ENCODE measurements at places on chromosomes 3 and 15. TPM values are rescaled to one million over a fixed set of nuclear protein-coding genes. Genes with fewer than 3 reads are reported as not detected.

The ACTL6A gene
- 38.6 TPM for polyA plus RNA-seq

The EEF1AKMT4 gene
- polyA plus RNA-seq: 6.5 TPM

The TSC22D2 gene
- polyA plus RNA-seq: 12.5 TPM

The LRRC31 gene
- 7.8 TPM for polyA plus RNA-seq

The LTF gene
- 38.0 TPM for polyA plus RNA-seq

The LIPC gene
- polyA plus RNA-seq: 0.63 TPM

The GADL1 gene
- polyA plus RNA-seq: not detected

The RYR3 gene
- polyA plus RNA-seq: not detected

GRCh38 chr3:31858439-31858838 is 122.6 kb downstream of the OSBPL10 start:
- no peak for DNase-seq

DNA sequence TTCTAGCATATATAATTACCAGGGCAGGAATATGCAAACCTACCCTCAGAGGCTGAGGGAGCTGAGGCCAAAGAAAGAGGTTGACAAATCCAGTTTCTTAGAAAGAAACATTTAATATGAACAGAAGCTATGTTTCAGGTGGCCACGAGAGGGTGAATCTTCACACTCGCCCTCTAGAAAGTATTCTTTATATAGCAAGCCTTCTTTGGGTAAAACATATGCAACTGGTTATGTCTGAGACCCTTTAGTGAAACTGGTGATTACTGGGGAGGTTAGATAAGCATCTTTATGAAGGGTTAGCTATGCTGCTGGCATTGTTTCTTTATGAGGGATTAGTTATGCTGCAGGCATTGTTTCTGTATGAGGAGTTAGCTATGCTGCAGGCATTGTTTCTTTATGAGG is 50.7 kb upstream of the GOLGA6L2 start:
- no peak for DNase-seq

DNA sequence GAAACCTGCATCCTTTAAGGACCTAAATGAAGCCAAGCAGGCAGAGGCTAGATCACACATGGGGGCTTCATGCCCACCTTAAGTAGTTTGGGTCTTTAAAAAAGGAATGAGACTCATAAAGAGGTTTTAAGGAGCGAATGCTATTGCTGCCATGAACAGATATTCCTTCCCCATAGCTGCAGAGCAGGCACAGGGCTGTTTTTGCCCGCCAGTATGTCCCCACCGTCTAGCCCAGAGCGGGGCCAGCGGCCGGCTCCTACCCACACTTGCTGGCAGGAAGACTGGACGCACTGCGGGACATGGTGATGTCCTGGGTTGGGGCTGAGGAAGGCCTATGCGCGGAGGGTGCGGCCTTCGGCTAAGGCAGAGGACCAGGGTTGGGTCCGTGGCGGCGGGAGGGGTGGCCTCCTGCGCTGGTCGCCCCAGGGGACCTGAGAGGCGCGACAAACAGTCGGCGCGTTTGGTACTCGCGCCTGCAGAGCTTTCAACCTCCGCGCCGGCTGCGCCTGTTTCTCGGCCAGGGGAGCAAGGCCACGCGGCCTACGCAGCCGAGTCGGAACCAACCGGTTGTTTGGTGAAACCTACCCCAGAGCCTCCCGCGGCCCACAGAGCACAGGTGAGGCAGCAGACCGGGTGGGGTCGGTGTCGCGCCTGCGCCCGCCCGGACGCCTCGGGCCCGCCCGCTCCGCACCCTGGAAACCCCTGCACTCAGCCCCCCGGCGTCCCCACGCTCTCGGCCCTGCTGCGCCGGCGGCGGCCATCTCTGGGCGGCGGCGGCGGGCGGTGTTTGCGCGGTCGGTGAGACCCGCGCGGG is at the start of gene FAIM:
FAIM (plus strand) TSS at position 450 of the 814 bp plus-strand sequence. CDS start 10,956 bp downstream, outside the sequence.
- peak; percentile 85 for DNase-seq

DNA sequence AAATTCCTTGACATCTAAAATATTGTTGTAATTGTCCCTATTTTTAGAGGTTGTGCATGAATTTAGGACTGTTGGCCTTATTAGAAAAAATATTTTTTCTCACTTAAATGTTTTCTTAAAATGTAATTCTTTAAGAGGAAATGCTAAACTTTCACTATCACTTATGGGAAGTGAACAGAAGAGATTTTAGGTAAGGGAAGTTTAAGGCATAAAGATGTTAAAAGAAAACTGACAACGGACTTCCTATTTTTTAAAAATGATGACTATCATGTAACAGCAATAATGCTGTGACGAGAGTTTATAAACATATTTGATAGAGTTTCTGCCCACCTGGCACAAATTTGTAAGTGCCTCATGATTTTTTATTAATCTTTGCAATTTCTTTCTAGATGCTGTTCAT is 3.1 kb downstream of the C3orf38 start:
- DNase-seq: no peak

GRCh38 chr3:58484045-58484721 is 7.7 kb upstream of the KCTD6 start:
- DNase-seq: no peak

DNA sequence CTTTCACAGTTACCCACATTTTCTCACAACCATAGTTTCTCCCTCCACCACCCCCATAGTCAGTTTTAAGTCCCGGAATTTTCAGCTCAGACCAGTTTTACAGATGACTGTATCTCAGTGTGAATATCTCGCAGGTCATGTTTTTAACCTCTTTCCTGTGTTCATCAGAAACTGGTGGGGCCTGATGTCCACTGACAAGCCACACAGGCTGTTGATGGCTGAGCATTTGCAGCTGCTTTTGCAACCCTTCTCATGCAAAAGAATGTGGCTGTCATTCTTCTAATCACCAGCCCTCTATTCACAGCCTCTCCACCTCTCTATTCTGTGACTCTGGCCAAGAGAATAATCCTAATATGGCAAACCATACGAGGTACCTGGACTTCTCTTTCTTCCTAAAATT is 8.5 kb downstream of the GYG1 start:
- no peak for DNase-seq

DNA sequence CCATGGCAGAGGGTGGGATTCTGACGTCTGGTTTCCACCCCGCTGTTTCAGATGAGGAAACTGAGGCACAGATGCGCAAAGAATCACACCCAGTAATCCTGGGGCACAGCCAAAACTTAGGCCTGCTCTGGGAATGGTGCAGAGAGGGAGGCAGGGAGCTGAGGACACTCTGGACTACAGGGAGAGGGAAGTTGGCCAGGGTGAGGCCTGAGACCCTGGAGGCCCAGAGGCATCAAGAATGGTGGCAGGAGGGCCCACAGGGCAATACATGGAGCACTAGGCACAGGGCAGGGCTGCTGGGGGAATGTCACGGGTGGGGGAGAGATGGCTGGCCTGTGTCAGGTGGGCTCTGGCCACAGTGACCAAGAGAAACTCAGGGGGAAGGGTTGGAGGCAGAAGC is 63.6 kb downstream of the TLE3 start:
- no peak for DNase-seq

DNA sequence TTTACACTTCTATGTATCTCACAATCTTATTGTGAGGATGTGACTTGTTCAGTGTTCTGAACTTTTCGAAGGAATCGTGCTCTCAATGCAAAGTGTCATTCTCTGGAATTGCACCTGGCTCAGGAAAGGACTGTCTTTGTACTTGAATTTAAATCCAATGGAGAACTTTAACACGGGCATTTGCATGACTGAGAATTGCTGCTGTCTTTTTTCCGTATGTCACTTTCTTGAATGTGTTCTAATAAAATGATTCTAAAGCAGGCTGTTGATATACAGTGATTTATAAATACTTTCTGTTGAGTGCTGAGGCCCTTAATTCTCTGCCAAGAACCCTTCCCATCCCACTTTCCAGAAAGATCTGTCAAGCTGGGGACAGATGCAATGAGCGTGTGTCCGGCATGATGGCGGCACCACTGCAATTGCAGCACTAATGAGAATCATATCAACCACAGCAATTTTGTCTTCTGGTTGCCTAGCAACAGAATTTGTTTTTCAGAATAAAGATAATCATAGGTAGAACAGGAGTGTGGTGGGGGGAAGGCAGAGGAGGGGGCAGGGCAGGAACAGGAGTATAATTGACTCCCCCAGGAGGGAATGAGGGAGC is 210.6 kb upstream of the UMPS start:
- DNase-seq: no peak

DNA sequence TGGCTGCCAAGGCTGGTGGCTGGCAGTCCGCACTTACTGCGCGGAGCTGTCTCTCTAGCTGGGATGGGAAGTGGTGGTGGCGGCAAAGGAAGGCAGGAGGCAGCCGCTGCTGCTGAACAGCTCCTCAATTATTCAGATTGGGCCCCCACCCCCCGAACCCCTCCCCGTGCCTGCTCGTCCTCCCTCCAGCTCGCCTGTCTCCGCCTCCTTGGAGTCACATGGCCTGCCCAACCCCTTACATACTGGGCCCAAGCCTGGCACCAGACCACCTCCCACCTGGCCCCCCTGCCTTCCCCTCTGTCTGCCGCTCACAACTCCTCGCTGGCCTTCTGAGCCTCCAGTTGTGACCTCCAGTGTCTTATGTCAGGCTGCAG is at the start of gene SLC7A14:
SLC7A14 (minus strand) TSS at position 139 of the 374 bp plus-strand sequence. CDS start 59,139 bp downstream, outside the sequence.
- no peak for DNase-seq

- DNase-seq: no peak
Measured at GRCh38 chr3:134059035-134059601, 29.4 kb upstream of the SLCO2A1 start.

DNA sequence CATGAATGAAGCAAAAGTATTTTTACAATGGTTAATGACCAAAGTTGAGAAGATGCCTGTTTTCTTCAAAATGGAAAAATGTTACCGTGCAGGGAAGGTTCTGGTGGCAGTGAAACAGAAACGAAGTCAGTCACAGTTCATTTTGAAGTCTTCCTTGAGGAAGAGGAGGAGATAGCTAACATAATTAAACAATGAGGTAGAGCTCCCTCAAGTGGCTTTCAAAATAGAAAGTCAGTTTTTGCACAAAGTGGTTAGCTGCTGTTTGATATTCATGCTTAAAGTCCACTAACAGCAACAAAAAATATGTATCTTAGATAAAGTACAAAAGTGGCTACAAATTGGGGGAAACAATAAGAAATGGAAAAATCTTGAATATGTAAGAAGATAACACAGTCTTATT is 87.3 kb downstream of the TFG start:
- no peak for DNase-seq

GRCh38 chr3:185508335-185508991 is 9.6 kb upstream of the TMEM41A start:
- no peak for DNase-seq

GRCh38 chr3:37546876-37547275 is 314.8 kb upstream of the CTDSPL start:
- DNase-seq: no peak

DNA sequence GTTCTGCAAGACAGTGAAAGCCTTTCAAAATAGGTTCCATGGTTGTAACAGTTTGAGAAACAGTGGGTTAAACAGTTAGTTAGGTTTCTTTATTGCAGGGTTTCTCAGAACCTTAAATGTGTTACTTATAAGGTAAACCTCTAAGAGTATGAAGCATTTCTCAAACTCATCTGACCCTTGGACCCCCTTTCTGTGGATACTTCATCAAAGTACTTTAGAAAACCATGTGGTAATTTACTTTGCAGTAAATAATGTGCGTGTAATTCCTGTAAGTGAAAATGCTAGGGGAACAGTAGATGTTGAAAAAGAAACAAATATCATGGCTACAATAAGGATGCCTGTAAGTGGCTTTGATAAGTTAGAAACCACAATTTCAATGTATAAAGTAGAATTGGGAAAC is 354.6 kb upstream of the RARB start:
- DNase-seq: no peak

GRCh38 chr3:82610236-82610635 is 848.8 kb upstream of the GBE1 start:
- DNase-seq: no peak

- no peak for DNase-seq
Measured at GRCh38 chr3:18489939-18490338, 64.8 kb upstream of the SATB1 start.

GRCh38 chr15:48418343-48418742 is 87.1 kb downstream of the DUT start:
- no peak for DNase-seq

GRCh38 chr3:169110633-169111032 is 552.9 kb downstream of the MECOM start:
- DNase-seq: no peak

- no peak for DNase-seq
Measured at GRCh38 chr3:2771193-2771592, 339.0 kb downstream of the IL5RA start.

DNA sequence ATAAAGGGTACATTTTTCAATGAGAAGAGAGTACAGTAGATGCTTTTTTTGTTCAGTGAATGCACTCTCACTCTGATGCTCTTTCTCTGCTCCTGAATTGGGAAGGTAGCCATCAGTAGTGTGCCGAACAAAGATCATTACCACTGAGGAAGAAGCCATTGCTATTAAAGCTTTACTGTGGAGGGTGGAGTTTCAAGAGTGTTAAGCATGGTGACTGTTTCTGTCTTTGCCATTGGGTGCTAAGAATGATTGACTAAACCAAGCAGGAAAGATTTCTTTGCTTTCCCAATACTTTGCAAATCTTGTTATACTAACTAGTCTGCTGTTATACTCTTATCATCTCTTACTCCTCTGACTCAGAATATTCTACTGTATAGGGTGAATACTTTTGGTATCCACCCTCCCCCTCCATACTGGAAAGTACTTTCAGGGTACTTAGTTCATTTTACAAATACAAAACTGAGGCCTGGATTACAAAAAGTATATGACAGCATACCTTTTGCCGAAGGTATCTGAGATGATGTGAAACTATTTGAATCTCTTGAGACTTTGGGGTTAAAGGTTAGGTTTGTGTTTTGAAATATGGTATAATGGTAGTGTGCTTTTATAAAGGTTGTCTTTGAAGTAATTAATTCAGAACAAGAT is 1.7 kb downstream of the RAB11A start:
- DNase-seq: no peak

GRCh38 chr15:60918234-60918959 is 310.7 kb downstream of the RORA start:
- no peak for DNase-seq

DNA sequence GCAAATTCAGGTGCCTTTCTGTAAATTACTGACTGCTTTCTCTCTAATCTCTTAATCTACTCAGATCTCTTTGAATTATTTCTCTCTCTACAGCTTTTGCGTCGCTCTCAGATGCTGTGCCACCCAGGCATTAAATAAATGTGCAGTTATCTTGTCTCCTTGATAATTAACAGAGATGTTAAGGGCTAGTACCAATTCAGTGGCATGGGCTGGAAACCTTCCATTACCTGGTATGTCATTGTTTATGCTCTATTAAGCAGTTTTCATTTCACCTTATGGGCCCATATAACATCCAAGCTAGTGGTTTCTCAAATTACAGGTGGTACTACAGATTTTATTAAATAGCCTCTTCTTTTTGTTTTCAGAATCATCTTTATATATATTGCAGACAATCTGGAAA is 66.0 kb downstream of the PEX5L start:
- DNase-seq: no peak
